ENCODE measurements at places on chromosomes 4 and X.

DNA sequence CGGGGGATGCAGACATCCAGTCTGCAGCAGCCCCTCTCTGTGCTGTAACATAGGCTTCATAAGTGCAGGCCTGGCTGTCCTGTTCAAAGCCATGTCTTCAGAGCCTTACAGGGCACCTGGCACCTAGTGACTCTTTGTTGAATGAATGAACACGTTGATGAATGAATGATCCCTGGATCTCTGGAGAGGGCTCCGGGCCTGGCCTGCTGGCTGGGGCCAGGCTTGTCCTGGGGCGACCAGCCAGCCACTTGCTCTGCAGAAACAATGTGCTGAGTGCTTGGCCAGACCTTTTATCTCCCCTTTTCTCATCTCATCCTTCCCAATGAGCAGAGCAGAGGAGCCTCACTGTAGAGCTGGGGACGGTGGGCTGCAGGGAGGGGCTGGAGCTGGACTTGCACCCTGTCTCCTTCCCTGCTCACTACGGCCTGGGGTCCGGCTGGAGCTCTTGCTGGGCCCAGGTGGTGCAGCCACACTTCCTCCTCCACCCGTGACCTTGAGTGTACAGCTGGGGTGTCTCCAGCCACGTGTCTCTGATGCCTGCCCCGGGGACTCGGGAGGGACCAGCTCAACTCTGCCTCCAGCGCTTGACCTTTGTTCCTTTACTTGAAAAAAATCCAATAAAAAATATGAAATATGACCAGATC, 77.9 kb downstream of the PSAPL1 start:
- no peak for DNase-seq

GRCh38 chrX:39427906-39428305, 626.6 kb downstream of the MID1IP1 start:
- DNase-seq, result no peak

DNA sequence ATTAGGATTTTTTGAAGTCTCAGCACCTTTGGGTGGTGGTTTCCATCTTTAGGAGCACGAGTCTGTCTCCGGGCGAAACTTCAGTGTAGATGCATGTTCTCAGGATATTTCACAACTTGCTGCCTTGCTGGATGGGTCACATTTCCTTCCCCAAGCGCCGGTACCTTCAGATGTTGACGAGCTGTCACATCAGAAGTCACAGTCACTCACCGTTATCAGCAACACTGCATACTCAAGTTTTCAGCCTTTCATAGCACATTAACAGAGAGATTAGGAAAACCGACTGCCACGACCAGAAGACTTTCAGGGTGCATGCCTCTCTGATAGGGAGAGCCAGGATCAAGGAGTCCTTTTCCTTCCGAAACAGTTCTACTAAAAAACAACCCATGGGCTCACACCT, 77.8 kb downstream of the SHROOM2 start:
- DNase-seq, result no peak

DNA sequence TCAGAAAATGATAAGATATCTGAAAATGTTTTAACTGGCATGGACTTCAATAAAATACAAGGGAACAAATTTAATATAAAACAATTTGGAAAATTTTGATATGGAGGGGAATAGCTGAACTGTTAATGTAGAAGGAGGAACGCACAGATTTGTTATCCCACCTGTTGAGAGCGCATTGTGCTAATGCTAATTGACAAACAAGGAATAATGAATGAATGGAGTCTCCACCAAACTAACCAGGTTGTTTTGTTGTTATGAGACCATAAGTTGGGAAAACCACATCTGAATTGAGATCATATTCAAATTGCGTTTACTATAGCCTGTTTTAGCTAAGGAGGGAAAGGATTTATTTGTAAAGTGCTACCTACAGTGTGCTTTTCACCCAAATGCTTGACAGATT, 195.6 kb downstream of the ADGRL3 start:
- DNase-seq, result no peak
